ACHN (cell line): ENCODE measurements at places on chromosomes 11 and 22.
A peak's percentile ranks its signal among the peaks of the same experiment; 100 is the strongest.

DNA sequence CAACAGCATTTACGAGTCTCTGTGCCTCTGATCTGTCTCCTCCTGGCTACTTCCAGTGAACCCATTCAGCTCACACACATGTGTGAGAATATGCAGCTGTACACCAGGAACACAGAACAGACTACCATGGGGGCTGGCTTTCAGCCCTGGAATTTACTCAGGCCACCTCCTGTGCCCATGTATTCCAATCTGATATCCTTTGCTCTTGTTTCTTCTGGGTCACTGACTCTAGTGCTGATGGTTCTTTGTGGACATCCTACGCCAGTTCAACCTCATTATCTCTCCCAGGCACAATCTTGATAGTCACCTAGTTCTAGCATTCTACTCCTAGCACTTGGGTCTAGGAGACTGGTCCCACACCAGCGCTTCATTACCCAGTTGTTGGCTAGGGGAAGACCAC lies 23.0 kb upstream of the ZC3H12C start:
- DNase-seq: no peak

DNA sequence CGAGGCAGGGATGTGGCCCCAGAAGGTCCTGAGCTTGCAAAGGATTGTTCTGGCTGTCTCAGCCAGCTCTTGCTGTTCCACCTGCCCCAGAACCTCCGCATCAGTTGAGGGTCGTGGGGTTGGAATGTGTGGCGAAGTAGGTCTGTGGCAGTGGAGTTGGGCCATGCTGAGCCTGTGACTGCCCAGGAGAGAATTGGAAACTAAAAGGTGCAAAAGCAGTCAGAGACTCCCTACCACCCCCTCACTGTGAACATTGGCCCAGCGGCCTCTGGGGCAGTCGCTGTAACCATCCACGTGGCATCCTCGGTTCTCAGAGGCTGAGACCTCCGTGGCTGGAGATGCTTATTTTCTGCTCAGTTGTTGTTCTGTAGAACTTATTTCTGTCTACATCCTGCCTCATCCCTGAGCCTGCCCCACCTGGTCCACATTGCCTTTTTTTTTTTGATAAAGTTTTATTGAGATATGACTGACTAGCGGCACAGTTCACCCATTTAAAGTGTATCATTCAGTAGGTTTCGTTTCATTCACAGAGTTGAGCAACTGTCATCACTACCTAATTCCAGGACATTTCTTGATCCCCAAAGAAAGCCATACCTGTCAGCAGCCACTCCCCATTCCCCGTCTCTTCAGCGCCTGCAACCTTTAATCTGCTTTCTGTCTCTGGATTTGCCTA lies 22.3 kb upstream of the DGCR8 start:
- no peak for DNase-seq

DNA sequence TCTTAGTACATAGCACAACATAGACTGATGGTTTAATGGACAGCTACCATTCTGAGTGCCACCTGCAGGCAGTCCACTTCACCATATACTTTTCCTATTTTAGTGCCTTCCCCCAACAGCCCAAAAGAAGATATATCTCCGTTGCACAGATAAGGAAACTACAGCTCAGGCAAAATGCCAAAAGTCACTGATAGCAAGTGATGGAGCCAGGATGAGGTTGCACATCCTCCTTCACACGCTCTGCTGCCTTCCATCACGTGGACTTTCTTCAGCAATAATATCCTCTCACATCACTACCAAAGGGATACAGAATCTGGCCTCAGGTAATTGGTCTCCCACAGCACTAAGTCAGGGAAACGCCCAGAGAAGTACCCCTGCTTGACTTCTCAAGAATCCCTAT lies 7.5 kb downstream of the TCF20 start:
- DNase-seq: no peak

DNA sequence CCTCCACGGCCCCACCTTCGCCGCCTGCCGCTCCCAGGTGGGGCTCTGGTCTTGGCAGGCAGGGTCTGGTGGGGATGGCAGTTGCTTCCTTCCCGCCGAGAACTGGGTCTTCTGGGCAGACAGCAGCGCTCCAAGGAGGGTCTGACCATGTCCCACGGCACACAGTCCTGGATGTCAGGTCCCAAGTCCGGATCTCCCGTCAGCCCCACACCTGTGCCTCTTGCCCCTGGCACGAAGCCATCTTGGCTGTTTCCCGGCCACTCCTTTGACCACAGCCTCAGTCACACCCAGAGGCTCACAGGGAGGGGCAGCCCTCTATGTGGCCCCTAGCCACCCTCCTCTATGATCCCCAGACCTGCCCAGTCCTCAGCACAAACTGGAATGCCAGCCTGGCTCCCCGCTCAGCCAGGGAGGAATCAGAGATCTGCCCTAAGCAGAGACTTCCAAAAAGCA lies 14.3 kb downstream of the MUC5B start:
- DNase-seq: no peak

GRCh38 chr11:93238956-93239355 lies 41.2 kb upstream of the SLC36A4 start:
- no peak for DNase-seq

DNA sequence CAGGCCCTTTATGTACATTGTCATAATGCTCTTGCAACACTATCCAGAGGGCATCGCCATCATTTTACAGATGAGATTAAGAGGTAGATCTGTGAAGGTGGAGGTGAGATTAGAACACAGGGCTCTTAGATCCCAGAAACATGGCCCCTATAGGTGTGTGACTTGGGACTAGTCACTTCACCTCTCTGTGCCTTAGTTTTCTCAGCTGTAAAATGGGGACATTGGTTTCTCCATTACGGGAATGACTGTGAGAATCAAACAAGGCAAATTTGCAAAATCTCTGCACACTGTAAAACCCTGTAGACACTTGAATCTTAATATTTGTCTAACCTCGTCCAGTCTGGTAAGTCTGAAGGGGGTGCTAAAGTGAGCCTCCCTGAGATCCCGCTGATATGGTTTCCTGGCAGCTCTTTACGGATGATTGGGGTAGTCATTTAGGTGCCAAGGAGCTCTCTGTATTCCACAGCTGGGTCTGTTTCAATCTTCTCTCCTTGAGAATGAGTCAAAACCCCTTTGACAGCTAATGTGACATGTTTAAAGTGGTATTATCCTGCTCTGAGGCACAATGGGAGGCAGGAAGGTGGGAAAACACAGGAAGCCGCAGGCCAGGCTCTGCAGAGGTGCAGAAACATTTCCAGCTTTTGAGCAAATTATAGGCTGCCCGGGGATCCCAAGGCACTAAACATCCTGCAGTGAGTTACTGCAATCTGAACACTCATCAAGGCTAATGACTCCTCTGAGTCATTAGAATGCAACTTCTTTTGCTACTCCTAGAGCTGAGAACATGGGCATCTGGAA lies 140.8 kb downstream of the CCDC81 start:
- DNase-seq: no peak

- DNase-seq: no peak
Measured at GRCh38 chr11:73009972-73010371, 132.1 kb downstream of the FCHSD2 start.

DNA sequence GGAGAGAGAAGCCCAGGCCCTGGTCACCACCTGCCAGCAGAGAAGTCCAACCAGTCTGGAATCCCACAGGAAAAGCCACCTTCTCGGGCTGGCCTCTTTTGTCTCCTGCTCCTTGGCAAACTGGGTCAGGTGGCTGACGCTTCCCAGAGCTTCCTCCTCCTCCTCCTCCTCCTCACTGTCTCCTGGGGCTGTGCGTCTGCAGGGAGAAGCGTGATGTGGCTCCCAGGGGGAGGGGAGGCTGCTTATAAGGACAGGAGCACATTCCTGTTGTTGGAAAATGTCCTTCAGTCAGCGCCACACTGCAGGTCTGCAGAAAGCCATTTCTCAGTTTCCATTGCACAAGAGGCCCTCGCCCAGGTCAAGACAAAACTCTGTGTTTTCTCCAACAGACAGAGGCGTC lies 1316.5 kb downstream of the BRD1 start:
- no peak for DNase-seq

DNA sequence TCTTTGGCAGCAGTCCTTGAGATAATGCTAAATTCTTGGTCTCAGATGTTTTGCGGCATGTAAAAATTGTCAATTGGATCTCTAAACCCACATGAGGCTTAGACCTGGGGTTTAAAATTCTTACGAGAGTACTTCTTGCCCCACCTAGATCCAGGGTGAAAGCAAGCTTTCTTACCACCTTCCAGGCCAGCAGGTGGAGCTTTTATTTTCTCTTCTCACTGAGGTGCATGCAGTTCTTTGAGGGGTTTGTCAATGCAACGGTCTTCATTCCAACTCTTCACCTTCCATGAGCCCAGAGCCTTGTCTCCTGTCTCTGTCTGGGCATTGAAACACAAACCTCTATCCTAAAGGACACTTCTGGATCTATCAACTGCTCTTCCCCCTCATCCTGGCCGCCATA lies 154.1 kb downstream of the MYO18B start:
- DNase-seq: no peak

GRCh38 chr11:43723617-43724016 lies 43.1 kb downstream of the HSD17B12 start:
- no peak for DNase-seq

GRCh38 chr22:43205261-43205691 lies 18.3 kb upstream of the TTLL12 start:
- no peak for DNase-seq

DNA sequence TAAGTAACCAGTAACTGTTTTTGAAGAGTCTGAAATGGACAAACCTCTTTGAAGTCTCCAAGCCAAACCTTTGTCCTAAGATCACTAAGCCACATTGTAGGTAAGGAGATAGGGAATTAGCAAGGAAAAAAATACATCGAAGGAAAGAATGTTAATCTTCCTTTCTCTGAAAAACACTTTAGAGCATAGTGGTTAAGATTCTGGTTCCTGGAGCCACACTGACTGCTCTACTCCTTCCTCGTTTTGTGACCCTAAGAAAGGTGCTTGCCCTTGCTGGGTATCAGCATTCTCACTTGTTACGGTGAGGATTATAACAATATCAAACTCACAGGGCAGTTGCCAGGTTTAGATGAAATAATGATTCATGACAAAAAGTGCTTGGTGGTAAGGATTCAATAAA lies 104.0 kb downstream of the SIK3 start:
- DNase-seq: no peak

DNA sequence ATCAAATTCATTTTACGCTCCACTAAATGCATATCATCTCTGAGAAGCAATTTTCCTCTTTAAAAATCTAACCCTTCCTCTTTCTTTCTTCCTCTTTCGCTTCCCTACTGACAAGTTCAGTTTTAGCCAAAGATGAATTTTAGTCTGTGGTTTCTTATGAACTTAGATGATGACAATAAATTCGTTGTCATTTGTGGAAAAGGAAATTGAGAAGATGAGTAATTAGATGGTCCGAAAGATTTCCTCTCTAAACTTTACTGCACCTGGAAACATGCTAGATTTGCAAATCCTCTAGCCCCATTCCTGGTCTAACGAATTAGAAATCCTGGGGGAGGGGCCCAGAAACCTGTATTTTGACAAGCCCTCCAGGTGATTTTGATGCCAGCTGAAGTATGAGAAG lies 855.4 kb upstream of the CHORDC1 start:
- DNase-seq: no peak

DNA sequence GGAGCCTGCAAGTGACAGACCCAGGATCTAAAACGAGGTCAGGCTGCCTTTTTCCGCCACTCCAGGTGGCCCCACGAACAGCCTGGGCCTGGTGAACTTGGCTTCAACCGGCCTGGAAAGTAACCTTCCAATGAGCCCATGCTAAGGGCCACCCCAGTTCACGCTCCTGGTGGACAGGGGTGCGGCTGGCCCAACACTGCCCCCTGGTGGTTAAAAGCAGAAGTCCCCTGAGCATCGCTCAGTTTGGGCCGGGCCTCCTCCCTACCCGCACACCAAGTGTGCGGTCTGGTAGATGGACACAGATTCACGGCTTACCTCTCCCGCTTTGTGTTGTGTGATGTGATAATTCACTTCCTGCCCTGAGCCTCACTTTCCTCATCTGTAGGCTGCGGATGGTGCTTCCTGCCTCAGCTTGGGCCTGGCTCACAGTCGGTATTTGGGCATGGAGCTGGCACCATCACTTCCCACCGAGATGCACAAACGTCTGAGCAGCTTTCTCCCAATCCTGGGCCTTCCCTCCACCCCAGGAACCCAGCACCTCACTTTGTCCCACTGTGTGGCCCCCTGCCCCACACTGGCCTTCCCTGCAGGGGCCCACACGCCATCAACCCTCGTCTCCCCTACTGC lies 13.7 kb upstream of the SEC14L3 start:
- DNase-seq: peak; percentile 47

- no peak for DNase-seq
Measured at GRCh38 chr11:44324749-44325525, 15.0 kb upstream of the ALX4 start.

- no peak for DNase-seq
Measured at GRCh38 chr22:27494785-27495184, 306.8 kb downstream of the MN1 start.
